ENCODE measurements at places on chromosomes 3 and 15.

GRCh38 chr15:89768071-89768500 lies 8.0 kb upstream of the MESP2 start:
- no peak for DNase-seq

DNA sequence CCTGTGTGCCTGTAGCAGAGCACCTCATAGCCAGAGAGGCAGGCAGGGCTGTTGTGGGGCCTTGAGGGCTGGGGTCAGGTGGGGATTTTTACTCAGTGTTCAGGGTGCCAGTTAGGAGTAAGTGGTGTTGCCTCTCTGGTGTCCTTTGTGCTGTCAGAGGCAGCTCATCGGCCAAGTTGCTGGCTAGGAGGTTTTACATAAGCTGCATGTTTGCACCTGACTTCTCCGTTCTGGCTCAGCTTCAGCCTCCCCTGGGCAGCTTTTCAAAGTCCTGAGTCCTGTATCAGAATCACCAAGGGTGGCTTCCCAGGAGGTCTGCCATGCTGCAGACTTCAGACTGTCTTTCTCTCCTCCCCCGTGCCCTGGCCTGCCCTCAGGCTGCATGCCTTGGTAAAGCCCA lies 242.6 kb upstream of the TPM1 start:
- no peak for DNase-seq

DNA sequence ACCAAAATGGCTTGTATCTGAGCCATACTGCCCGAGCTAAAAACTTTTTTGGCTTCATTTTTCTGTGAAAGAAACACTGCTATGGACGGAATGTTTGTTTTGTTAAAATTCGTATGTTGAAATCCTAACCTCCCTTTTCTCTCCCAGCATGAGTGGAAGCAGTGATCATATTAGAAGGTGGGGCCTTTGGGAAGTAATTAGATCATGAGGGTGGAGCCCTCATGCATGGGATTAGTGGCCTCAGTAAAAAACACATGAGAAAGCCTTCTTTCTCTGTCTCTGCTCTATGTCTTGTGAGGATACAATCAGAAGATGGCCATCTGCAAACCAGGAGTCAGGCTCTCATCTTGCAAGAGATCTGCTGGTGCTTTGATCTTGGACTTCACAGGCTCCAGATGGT lies 7.4 kb upstream of the FNDC3B start:
- no peak for DNase-seq

DNA sequence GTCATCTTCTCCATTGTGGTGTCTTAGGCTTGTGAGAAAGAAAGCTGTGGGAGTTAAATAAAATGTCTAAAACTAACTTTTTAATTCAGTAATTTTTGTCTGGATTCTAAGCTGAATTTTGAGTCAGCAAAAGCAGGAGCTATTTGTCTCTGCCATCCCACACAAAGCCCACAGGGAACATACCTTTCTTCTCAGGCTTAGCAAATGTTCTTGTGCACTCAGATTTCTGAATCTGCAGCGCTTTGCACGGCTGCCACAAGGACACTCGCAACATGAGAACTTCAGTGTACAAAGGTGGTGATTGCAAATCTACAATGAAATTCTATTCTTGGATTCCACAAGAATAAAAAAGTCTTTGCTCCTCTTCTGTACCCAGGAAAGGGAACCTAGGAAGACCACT lies 88.2 kb upstream of the RNF7 start:
- DNase-seq = no peak

- DNase-seq = no peak
These were observed 806.7 kb upstream of the EPHA6 start for GRCh38 chr3:96007650-96008195.

Data from CMK (cell line).